Activated T-helper 1 cell treated with anti-CD3 and anti-CD28 coated beads, Interleukin-12 subunit alpha, Interleukin-12 subunit beta, Interleukin-2, Interleukin-4 antibody, amounts not matched to agents 30 ng/mL and 10 ng/mL and 1 ng/mL, durations not matched to agents 14 hours and 24 hours and 36 hours (primary cell): ENCODE measurements at places on chromosomes 2 and 18. TPM values are rescaled to one million over a fixed set of nuclear protein-coding genes. Genes with fewer than 3 reads are reported as not detected.

DNA sequence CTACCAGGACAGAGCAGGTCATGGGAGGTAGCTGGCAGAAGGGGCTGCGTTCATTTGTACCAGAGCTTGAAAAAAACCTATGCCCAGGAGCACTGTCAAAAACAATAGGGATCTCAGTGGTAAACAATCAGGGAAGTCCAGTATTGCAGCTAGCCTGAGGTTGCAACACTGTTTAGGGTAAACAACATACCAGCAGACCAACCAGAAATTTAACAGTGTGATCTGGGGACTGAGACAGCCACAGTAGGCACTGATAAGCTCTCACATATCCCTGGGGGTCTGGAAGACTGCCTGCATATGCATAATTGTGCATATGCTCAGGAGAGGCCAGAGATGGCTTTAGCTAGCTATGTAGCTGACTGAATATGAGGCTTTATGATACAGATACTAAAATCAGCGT, 12.0 kb upstream of the ZCCHC2 start:
- H3K27ac ChIP-seq, result no peak overlapping the region
- DNase-seq, result no peak
- H3K27me3 ChIP-seq, result peaks cover 4% of the 10 kb centered on the region
- H3K36me3 ChIP-seq, result peaks cover 35% of the 10 kb centered on the region
- H3K4me3 ChIP-seq, result no peak overlapping the region

DNA sequence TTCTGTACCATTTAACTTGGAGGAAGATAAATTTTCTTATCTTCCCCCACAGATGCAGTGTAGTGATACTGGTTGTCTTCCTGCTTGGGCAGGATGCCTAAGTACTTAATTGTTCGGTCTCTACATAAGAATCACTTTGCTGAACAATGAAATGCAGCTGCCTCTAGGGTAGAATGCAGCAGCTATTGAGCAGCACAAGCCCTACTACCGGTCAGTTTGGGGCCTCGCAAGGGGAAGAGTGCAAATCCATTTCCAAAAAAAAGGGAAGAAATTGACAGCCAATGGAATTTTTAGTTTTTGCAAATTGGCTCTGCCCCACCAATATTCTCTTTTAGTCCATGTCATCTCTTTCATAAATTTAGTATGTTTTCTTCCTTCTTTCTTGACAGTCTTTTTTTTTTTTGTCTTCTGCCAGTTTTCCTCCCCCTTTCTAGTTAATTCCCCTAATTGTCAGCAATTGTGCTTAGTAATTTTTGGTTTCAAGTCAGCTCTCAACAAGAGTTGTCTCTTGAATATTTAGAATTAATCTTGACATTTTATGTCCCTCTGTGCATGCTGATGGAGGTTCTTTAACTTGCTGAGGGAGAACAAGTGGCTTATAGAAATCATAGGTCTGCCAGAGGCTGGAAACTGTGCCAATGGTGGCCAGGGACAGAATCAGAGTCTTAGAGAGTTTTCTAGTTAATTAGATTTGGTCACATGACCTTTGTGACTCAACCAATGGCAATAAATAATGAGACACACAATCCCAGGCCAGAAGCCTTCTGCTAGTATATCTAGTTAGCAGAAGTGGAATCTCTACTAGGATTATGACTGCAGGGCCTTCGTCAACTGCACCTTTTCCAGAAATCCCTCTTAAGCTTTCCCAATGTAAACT, 270.0 kb downstream of the CTNNA2 start:
- no peak for DNase-seq
- no peaks in the 10 kb centered on the region for H3K36me3 ChIP-seq
- H3K27me3 ChIP-seq, result no peaks in the 10 kb centered on the region

ALK gene
- not detected in 2 replicates for total RNA-seq

GRCh38 chr2:159891917-159892730, 94.1 kb upstream of the CD302 start:
- DNase-seq, result no peak
- H3K4me3 ChIP-seq, result no peak overlapping the region
- H3K4me1 ChIP-seq, result peaks cover 43% of the 10 kb centered on the region
- no peak overlapping the region for H3K27ac ChIP-seq
- H3K27me3 ChIP-seq, result no peaks in the 10 kb centered on the region

DNA sequence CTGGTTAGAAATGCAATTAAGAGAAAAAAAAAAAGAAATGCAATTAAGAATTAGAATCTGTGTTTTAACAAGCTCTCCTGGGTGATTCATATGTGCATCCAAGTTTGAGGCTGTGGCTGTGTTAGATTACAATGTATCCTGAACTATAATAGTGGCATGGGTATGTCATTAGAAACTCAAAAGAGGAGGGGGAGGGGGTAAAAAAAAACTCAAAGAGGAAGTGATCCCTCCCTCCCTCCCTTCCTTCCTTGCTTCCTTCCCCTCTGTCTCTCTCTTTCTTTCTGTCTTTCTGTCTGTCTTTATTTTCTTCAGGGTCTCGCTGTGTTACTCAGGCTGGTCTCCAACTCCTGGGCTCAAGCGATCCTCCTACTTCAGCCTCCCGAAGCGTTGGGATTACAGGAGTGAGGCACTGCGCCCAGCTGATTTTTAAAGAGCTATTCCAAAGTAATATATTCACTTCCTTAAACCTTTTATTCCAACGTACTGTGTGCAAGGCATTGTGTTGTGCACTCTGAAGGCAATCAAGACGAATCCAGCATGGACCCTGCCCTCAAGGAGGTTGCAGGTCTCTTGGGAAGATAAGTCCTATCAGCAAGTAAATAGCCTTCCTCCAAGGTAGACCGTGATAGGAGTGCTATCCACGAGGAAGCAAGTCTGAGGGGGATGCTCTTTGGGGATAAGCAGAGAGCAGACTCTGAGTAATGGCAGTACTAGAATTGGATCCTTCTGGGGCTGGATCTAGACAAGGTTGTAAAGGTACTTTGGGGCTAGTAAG, 35.9 kb upstream of the MCFD2 start:
- no peaks in the 10 kb centered on the region for H3K27me3 ChIP-seq
- H3K4me1 ChIP-seq, result peaks cover 34% of the 10 kb centered on the region
- DNase-seq, result no peak
- no peak overlapping the region for H3K4me3 ChIP-seq
- H3K27ac ChIP-seq, result peak overlapping the region; percentile 56
- H3K36me3 ChIP-seq, result peaks cover 49% of the 10 kb centered on the region

GRCh38 chr2:45840481-45840880, 189.0 kb downstream of the PRKCE start:
- peaks cover 3% of the 10 kb centered on the region for H3K27me3 ChIP-seq
- H3K36me3 ChIP-seq, result peaks cover 7% of the 10 kb centered on the region
- no peak overlapping the region for H3K4me3 ChIP-seq
- peaks cover 59% of the 10 kb centered on the region for H3K4me1 ChIP-seq
- no peak for DNase-seq
- H3K27ac ChIP-seq, result no peak overlapping the region

GRCh38 chr2:11899264-11899818, 152.9 kb downstream of the LPIN1 start:
- no peak for DNase-seq
- peaks cover 11% of the 10 kb centered on the region for H3K27me3 ChIP-seq
- no peak overlapping the region for H3K4me3 ChIP-seq
- no peaks in the 10 kb centered on the region for H3K4me1 ChIP-seq
- H3K36me3 ChIP-seq, result no peaks in the 10 kb centered on the region

MATN3 gene
- total RNA-seq, result not detected in 2 replicates

- peaks cover 5% of the 10 kb centered on the region for H3K4me1 ChIP-seq
- H3K36me3 ChIP-seq, result peaks cover 28% of the 10 kb centered on the region
- no peaks in the 10 kb centered on the region for H3K27me3 ChIP-seq
- DNase-seq, result no peak
Measured at GRCh38 chr2:9463698-9464034, 10.7 kb upstream of the IAH1 start.

DNA sequence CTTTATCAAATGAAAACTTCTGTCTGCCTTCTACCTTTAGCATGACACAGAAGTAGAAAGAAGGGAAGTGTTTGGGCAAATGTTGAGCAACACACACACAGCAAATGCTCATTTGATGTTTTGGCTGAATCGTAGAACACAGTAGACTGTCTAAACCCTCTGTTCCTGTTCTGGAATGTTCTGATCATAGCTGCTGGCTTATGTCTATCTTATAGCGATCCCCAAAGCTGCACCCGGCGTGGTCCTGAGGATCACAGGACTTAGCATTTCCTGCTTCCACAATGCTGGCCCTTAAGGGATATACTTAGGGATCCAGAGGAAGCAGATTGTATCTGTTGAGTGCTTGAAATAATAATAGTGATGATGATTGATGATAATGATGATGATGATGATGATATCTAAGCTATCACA, 15.2 kb downstream of the GNLY start:
- H3K4me3 ChIP-seq, result no peak overlapping the region
- H3K4me1 ChIP-seq, result peaks cover 81% of the 10 kb centered on the region
- H3K27me3 ChIP-seq, result no peaks in the 10 kb centered on the region
- H3K27ac ChIP-seq, result peak overlapping the region; percentile 13
- H3K36me3 ChIP-seq, result no peaks in the 10 kb centered on the region
- DNase-seq, result no peak

DNA sequence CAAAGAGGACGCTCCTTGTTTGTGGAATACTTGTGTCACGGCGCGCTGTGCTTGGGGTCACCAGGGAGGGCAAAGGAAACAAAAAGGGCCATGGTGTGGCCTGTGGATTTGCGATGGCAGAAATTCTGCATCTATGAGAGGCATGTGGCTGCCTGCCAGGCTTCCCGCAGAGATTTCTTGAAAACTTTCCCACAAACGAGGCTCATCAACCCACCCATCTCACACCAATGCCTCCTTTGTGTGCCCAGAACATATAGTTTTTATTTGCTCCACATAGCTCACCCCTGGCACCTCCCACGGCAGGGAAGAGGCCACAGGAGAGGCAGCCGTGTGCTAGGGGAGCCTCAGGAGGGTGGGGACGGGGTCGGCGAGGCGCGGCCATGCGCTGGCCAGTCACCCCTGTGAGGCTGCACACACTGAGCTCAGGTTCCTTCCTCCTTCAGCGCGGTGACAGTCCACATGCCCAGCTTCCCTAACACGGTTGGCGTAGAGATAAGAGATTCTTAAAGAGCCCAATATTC, 100.3 kb downstream of the MBP start:
- H3K36me3 ChIP-seq, result peaks cover 19% of the 10 kb centered on the region
- H3K4me3 ChIP-seq, result no peak overlapping the region
- H3K27me3 ChIP-seq, result no peaks in the 10 kb centered on the region
- DNase-seq, result no peak

ATP8B1 gene
- 0.05 and 0.16 TPM in 2 replicates for total RNA-seq

DNA sequence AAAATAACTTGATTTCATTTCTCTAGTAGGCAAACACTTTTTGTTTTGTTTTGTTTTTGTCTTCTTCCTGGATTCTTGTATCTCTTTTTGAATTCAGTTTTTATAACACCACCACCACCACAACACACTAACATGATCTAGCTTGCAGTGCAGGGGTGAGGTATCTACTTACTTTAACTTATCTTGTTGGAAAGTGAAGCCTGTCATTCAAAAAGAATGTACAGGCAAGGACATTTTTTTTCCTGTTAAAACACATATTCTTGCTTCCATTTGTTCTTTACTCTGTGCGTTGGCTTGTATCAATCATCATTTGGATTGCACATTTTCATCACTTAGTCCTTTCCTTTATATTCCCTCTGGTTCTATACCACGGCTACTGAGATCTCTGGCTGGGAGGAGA, 824.2 kb downstream of the PLCL1 start:
- H3K4me3 ChIP-seq, result no peak overlapping the region
- no peaks in the 10 kb centered on the region for H3K4me1 ChIP-seq
- DNase-seq, result no peak

- no peaks in the 10 kb centered on the region for H3K4me1 ChIP-seq
- no peak for DNase-seq
Measured at GRCh38 chr2:128420131-128420530, 101.5 kb upstream of the HS6ST1 start.

DNA sequence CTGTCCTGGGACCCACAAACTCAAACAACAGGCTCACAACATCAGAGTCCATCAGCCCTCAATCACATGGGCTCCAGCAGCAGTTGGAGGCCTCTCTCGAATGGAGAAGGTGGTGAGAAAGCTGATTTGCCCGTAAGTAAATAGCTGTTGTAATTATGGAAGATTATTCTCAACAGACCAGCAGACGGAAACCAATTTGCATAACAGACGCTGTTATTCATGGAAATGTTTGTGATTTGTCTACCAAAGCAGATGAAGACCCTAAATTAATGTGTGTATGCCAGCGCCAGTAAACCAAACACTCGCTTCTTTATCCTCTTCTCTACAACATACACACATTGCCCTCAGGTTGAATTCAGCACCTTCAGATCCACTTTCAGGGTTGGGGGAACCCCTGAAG, 23.4 kb upstream of the GALNT14 start:
- no peaks in the 10 kb centered on the region for H3K4me1 ChIP-seq
- H3K4me3 ChIP-seq, result no peak overlapping the region
- no peak for DNase-seq
- H3K36me3 ChIP-seq, result no peaks in the 10 kb centered on the region

RGPD4 gene
- 0.18 TPM in 1 of 2 replicates, not detected in the other for total RNA-seq

GRCh38 chr2:16325016-16325975, 340.3 kb downstream of the CYRIA start:
- H3K4me1 ChIP-seq, result no peaks in the 10 kb centered on the region
- H3K36me3 ChIP-seq, result no peaks in the 10 kb centered on the region
- DNase-seq, result no peak
- no peak overlapping the region for H3K4me3 ChIP-seq

GRCh38 chr2:207477896-207478295, 51.9 kb upstream of the CREB1 start:
- no peak overlapping the region for H3K27ac ChIP-seq
- DNase-seq, result no peak
- no peaks in the 10 kb centered on the region for H3K27me3 ChIP-seq

DNA sequence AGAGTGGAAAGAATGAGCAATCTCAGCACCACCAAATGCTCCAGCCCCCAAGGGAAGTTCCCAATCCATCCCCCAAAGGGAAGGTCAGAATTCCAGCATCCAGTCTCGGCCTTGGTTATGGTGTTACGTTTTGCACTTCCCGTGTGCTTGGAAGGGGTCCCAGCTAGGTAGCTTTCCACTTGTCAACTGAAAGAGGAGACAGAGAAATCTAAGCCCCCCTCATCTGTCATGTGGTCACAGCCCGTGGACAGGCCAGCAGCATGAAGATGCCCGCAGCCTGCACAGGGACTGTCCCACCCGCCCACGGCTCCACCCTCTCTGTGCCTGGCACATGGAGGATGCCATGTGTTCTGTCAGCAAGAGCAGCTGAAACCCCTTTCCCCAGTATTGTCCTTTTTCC, 32.1 kb downstream of the RHOB start:
- no peak overlapping the region for H3K27ac ChIP-seq
- peaks cover 1% of the 10 kb centered on the region for H3K36me3 ChIP-seq
- no peaks in the 10 kb centered on the region for H3K4me1 ChIP-seq
- peaks cover 9% of the 10 kb centered on the region for H3K27me3 ChIP-seq
- DNase-seq, result no peak

DNA sequence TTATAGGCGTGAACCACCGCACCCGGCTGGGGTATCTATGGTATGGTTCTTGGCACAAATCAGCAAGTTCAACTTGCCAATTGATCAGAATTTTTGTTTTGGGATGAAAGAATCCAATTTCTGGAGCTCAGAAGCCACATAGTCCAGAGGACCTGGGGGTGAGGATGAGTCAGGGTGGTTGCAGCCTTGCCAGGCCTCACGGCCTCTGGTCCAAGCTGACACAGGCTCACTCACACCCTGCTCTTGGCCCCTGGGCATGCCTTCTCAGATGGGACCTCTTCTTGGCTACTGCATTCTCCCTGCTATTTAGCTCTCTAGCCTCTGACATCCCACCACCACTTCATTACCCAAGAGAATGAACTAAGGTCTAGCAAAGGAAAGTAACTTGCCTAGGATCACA, 16.3 kb downstream of the CAPG start:
- peaks cover 39% of the 10 kb centered on the region for H3K4me1 ChIP-seq
- no peak overlapping the region for H3K4me3 ChIP-seq
- H3K36me3 ChIP-seq, result peaks cover 25% of the 10 kb centered on the region
- DNase-seq, result no peak

EN1 gene
- total RNA-seq, result not detected in 2 replicates
